IMR-90 (cell line): ENCODE measurements at places on chromosomes 13 and 19.
A peak's percentile ranks its signal among the peaks of the same experiment; 100 is the strongest.

DNA sequence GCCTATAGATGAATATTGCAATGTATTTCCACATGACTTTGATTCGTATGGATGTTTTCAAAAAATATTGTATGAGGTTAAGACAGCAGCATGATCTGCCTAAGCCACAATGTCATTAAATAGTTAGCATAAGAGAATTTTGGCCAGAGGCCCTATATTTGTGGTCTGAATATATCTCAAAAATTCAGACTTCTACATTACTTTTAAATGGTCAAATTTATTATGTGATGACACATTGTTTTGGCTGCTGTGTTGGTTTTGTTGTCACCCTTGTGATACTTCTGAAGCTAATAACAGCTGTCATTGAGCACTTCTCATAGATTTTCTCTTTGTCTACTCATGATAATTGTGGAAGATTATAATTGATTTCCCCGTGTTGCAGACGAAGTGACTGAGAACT is 288.2 kb downstream of the MYO16 start:
- H3K27ac ChIP-seq: no peak overlapping the region
- peak; percentile 37 for DNase-seq
- H3K36me3 ChIP-seq: no peaks in the 10 kb centered on the region
- H3K4me1 ChIP-seq: peaks cover 13% of the 10 kb centered on the region
- H3K4me3 ChIP-seq: no peak overlapping the region

GRCh38 chr19:3976495-3977241 is 5.8 kb upstream of the DAPK3 start:
- DNase-seq: no peak
- H3K27ac ChIP-seq: no peak overlapping the region
- no peaks in the 10 kb centered on the region for H3K4me1 ChIP-seq
- H3K36me3 ChIP-seq: peaks cover 67% of the 10 kb centered on the region
- H3K4me3 ChIP-seq: no peak overlapping the region

GRCh38 chr13:26735677-26736076 is 24.9 kb downstream of the GPR12 start:
- no peaks in the 10 kb centered on the region for H3K36me3 ChIP-seq
- no peaks in the 10 kb centered on the region for H3K4me1 ChIP-seq
- no peak overlapping the region for H3K27ac ChIP-seq
- H3K4me3 ChIP-seq: no peak overlapping the region

- H3K4me1 ChIP-seq: no peaks in the 10 kb centered on the region
- no peaks in the 10 kb centered on the region for H3K27me3 ChIP-seq
- H3K27ac ChIP-seq: no peak overlapping the region
Observed at GRCh38 chr13:60047918-60048317, 115.8 kb downstream of the DIAPH3 start.

- peak; percentile 62 for DNase-seq
- peaks cover 8% of the 10 kb centered on the region for H3K4me1 ChIP-seq
- H3K4me3 ChIP-seq: peak overlapping the region; percentile 97
- no peaks in the 10 kb centered on the region for H3K36me3 ChIP-seq
- H3K27me3 ChIP-seq: no peaks in the 10 kb centered on the region
Observed at GRCh38 chr13:51585696-51586095, 1.4 kb downstream of the WDFY2 start.

DNA sequence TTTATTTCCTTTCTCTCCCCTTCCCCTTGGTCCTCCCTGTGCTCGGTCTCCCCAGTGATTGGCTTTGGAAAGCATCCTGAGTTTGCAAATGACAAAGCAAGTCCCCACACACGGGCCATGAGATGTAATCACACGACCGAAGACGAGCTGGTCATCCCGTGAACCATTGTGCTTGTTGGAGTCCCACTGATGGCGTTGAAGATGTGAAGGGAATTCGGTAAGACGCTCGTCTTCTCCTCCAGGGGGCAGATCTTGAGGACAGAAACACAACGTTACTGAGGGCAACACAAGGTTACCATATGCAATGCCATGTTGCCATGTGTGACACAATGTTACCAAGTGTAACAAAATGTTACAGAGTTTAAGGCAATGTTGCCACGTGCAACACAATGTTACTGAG is 42.0 kb upstream of the SLC15A1 start:
- no peaks in the 10 kb centered on the region for H3K36me3 ChIP-seq
- DNase-seq: no peak
- H3K27me3 ChIP-seq: no peaks in the 10 kb centered on the region
- no peak overlapping the region for H3K4me3 ChIP-seq
- no peaks in the 10 kb centered on the region for H3K4me1 ChIP-seq

DNA sequence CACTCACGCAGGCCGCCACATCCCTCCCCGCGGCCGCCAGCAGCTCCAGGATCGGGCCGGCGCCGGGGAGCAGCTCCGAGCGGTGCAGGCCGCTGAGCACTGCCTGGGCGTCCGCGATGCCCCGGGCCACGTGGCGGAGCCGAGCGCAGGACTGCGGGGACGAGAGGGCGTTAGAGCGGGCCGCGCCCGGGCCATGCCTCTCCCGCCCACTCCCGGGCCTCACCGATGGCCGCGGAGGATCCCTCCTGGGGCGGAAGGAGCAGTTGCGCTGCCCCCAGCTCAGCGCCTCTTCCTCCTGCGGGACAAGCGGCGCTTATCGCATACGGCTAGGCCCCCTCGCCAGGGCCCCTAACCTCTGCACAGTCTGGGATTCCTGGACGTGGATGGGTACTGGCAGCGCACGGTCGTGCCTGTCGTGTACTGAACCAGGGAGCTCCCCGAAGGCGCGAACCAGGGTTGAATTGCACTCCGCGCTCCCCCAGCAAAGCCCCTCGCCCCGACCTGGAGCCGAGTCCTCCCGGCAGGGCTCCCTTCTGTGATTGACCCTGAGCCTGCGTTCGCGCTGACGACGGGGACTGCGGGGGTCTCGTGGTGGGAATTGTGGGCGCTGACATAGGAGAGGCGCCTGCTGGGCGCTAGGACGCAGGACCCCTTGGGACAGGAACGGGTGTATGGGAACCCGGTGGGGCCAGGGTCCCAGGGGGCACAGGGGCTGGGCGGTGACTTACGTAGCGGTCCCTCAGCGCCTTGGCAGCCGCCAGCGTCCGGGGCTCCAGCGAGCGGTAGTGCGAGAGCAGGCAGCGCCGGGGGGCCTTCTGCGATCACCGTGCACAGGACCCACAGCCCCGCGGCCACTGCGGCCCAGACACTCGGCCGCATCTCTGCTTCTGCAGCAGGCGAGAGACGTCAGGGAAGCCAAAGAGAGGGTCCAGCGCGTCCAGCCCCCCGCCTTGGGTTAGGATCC is 673 bp downstream of the IFNL4 start:
- no peak overlapping the region for H3K27ac ChIP-seq
- H3K27me3 ChIP-seq: peaks cover 47% of the 10 kb centered on the region
- H3K4me1 ChIP-seq: no peaks in the 10 kb centered on the region
- H3K36me3 ChIP-seq: no peaks in the 10 kb centered on the region
- DNase-seq: no peak
- H3K4me3 ChIP-seq: no peak overlapping the region
